Central memory CD8-positive, alpha-beta T cell (primary cell): ENCODE measurements at places on chromosomes 11 and 22.

- no peak for DNase-seq
Observed at GRCh38 chr11:110345743-110346142, 49.3 kb upstream of the RDX start.

- peak; percentile 40 for DNase-seq
Observed at GRCh38 chr11:74388678-74389327, 9.4 kb downstream of the PGM2L1 start.

GRCh38 chr11:134866215-134866614 is 454.2 kb upstream of the B3GAT1 start:
- DNase-seq, result no peak

- no peak for DNase-seq
Observed at GRCh38 chr11:67423891-67424613, 4.2 kb upstream of the RPS6KB2 start.

DNA sequence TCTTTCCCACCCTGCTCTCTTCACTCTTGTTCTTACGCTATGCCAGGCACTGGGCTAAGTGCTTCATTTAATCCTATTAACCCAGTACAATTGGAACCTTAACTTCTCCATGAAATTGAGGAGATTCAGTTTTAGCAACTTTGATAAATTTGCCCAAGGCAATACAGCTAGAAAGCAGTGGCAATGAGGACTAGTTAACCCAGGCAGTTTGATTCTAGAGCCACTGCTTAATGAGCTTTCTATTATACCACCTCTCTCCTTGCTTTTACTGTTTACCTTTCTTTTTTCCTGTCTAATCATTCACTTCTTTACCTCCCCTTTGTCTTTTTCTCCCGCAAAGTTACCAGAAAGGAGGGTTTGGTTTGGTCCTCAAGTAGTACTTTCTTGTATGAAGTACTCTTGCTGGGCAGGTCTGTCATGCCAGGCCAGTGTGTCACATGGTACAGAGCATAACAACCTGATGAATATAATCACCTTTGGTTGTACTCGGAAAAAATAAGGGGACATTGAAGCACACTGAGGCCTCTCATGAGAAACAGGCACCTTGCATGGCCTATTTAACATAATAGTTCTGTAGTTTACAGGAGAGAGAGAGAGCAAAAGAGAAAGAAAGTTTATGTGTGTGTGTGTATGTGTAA is 70.6 kb downstream of the PDHX start:
- no peak for DNase-seq

DNA sequence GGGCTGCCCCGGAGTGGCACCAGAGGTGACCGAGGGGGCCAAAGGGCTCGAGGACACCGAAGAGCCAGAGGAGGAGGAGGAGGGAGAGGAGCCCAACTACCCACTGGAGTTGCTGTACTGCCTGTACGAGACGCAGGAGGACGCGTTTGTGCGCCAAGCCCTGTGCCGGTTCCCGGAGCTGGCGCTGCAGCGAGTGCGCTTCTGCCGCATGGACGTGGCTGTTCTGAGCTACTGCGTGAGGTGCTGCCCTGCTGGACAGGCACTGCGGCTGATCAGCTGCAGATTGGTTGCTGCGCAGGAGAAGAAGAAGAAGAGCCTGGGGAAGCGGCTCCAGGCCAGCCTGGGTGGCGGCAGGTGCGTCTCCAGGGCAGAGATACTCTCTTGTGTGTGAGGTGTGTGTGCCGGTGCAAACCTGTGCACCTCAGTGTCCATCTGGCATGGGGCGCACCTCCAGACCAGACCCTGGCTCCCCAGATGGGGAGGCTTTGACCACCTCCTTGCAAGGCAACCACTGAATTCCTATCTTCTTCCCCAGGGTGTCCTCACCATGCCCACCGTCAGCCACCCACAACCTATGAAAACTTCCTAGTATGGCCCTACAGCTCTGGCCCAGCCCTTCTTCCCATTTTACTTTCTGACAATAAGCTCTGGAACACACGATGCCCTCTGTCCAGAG is 3.4 kb downstream of the NLRP6 start:
- no peak for DNase-seq

DNA sequence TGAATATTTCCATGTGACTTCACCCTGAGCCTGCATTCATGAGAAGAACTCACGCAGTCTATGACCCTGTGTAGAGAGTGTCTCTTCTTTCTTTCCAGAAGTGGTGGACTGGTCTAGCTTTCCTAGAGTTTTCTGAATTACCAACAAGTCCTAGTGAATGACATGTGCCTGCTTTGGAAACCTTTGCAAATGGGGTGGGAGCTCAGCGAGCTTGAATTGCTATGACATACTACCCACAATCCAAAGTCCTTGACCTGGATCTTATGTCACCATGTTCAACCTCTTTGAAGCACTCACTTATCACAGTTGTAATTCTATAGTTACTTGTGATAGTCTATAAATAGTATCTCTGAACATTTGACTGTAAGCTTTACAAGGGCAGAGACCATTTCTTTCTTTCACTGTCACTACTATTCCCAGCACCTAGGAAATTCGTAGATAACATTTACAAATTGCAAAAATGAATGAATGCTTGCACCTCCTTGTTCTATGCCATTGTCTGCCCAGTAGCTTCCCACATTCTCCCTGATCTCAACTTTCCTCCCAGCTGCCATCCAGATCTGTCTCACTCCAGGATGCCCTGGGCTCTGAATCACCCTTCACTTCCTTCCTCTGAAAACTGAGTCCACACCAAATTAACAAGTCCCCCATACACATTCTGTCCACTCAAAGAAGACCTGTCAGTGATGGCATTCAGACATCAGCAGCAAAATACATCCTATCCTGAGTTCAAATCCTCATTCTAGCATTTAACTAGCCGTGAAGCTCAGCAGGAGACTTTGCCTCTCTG is 201.9 kb upstream of the SESN3 start:
- no peak for DNase-seq

DNA sequence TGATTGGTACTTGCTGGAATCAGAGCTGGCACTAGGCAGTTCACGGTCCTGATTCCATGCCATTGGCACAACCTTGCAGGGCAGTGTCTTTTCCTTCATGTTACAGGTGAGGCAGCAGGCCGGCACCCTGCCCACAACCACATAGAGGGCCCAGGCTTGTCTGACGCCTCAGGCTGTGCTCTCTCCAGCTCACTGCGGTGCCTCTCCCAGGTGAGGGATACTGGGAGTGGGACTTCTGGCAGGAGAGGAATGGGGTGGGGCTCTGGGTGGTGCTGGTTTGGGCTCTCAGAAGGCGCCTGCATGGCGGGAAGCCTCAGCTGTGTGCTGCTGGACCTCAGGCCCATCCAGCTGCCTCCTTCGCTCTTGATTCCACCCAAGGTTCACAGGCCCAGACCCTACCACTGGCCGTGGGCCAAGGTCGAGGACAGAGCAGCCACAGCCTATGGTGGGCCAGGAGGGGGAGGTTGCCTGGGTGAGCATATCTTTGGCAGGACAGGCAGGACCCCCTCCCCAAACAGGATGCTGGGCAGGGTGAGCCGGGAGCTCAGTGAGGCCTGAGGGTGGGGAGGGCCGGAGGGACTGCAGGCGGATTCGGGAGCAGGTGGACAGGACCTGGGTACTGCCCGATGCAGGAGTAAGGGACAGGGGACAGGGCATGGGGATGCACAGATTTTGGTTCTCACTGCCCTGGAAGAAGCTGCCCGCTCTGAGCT is 7.0 kb upstream of the MPPED1 start:
- DNase-seq, result no peak

GRCh38 chr11:44319552-44320288 is 9.8 kb upstream of the ALX4 start:
- DNase-seq, result no peak

DNA sequence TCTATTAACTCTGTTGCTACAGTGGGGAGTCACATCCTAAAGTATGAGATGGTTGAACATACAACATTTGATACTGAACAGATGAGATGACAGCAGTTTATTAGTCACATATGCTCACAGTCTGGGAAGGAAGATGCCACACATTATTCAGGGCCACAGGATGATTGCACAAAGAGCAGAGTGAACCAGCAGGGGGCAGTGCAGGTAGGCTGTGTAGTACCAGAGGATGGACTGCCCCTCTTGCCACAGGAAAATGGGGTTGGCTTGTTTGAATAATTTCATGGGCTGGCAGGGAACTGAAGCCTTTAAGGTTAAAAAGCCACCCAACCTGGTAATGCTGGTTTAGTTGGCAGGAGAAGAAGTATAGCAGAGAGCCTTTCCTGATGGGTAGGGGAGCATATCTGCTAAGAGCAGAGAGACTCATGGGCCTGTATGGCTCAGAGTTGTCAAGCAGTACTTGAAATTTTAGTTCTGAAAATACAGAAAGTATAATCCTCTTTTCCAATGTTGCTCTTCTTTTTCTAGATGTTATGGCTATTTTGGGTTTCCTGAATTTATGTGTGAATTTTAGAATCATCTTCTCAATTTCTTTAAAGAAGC is 180.4 kb upstream of the B3GAT1 start:
- DNase-seq, result peak; percentile 15

GRCh38 chr11:26676641-26677040 is 45.2 kb downstream of the SLC5A12 start:
- DNase-seq, result no peak

DNA sequence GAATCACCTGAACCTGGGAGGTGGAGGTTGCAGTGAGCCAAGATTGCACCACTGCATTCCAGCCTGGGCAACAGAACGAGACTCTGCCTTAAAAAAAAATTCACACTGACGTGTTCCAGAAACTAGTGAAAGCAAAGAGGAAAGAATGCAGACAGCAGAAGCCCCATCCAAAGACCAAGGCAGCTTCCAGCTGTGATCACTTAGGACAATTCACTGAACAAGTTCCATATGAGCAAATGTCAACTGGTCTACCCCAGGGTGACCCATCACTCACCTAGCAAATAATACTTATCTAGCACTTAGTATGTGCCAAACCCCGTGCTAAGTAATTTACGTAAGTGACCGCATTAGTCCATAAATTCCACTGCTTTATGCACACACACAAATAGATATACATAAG is 138.9 kb downstream of the LARGE1 start:
- no peak for DNase-seq

DNA sequence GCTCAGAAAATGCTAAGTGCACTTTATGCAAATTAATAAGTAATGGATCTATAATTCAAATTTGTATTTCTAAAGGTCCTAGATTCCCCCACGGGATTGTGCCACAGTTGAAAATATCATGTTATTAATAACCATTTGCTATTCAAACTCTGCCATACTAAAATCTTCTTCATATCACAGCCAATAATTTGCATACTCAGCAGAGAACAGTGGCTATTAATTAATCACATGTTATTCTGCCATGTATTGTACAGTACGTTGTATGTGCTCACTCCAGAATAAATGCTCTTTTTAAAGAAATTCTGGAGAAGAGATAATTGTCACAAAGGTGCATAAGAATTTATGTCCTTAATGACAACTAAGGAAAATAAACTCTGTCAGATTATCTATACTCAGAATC is 184.9 kb upstream of the LUZP2 start:
- DNase-seq, result no peak
